ENCODE measurements at places on chromosomes 7 and 10. TPM values are rescaled to one million over a fixed set of nuclear protein-coding genes. Genes with fewer than 3 reads are reported as not detected.

HOXA13 gene
- not detected for total RNA-seq

AKR1C4 gene
- not detected for total RNA-seq

HABP2 gene
- total RNA-seq = not detected

GPC2 gene
- 7.0 TPM for total RNA-seq

EIF3A gene
- 203 TPM for total RNA-seq

LGI1 gene
- total RNA-seq = not detected

ANKRD30A gene
- not detected for total RNA-seq

ZP3 gene
- 2.2 TPM for total RNA-seq

KIF11 gene
- 3.0 TPM for total RNA-seq

COPG2 gene
- total RNA-seq = 6.1 TPM

CLDN15 gene
- total RNA-seq = 22.7 TPM

RABGEF1 gene
- total RNA-seq = 30.4 TPM

NUDT1 gene
- total RNA-seq = 17.5 TPM

DNA sequence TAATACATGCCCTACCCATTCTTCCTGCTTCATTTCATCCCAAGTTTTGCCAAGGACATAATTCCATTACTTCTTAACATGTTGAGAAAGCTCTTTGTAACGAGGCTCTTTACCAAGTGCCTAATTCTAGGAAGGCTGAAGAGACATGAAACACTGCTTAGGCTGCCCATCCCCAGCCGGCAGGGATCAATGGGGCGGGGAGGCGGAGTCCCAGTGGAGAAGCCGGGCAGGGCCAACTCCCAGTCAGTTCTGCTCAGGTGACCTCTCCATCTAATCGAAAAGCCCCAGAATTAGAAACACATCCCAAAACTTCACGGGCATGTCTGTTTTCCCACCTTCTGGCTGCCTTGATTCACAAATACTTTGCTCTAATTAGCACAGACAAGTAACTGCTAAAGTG lies 89.5 kb upstream of the LYZL1 start:
- no peak overlapping the region for H3K27ac ChIP-seq
- no peak for DNase-seq
- no peak overlapping the region for H3K4me3 ChIP-seq
- H3K27me3 ChIP-seq = no peaks in the 10 kb centered on the region
- no peaks in the 10 kb centered on the region for H3K36me3 ChIP-seq
- H3K4me1 ChIP-seq = no peaks in the 10 kb centered on the region

- H3K36me3 ChIP-seq = no peaks in the 10 kb centered on the region
- no peak overlapping the region for H3K4me3 ChIP-seq
- no peaks in the 10 kb centered on the region for H3K27me3 ChIP-seq
- H3K27ac ChIP-seq = no peak overlapping the region
Observed at GRCh38 chr7:3068530-3068929, 24.9 kb upstream of the CARD11 start.

GRCh38 chr10:118139321-118139720 lies 92.6 kb upstream of the RAB11FIP2 start:
- peaks cover 4% of the 10 kb centered on the region for H3K27me3 ChIP-seq
- no peak for DNase-seq
- no peak overlapping the region for H3K4me3 ChIP-seq
- no peak overlapping the region for H3K27ac ChIP-seq

DNA sequence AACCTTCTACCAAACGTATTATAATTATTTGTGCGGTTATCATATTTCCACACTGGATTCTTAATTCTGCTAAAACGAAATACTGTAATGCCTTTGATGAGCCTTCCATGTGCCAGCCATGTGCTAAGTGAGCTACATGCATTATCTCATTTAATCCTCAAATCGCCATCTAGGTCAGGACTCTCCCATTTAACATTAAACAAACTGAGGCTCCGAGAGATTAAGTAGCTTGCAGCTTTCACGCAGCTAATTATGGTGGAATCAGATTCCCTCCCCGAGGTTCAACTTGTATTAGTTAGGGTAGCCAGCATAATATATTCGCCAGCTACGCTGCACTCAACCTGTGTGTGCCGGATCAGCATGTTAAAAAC lies 798 bp upstream of the TSPAN33 start:
- peaks cover 14% of the 10 kb centered on the region for H3K4me1 ChIP-seq
- peaks cover 20% of the 10 kb centered on the region for H3K27me3 ChIP-seq
- H3K4me3 ChIP-seq = peak overlapping the region; percentile 80

- H3K4me1 ChIP-seq = no peaks in the 10 kb centered on the region
- no peak overlapping the region for H3K4me3 ChIP-seq
- H3K27ac ChIP-seq = no peak overlapping the region
- H3K27me3 ChIP-seq = no peaks in the 10 kb centered on the region
Observed at GRCh38 chr10:127943336-127943910, 36.5 kb downstream of the PTPRE start.

DNA sequence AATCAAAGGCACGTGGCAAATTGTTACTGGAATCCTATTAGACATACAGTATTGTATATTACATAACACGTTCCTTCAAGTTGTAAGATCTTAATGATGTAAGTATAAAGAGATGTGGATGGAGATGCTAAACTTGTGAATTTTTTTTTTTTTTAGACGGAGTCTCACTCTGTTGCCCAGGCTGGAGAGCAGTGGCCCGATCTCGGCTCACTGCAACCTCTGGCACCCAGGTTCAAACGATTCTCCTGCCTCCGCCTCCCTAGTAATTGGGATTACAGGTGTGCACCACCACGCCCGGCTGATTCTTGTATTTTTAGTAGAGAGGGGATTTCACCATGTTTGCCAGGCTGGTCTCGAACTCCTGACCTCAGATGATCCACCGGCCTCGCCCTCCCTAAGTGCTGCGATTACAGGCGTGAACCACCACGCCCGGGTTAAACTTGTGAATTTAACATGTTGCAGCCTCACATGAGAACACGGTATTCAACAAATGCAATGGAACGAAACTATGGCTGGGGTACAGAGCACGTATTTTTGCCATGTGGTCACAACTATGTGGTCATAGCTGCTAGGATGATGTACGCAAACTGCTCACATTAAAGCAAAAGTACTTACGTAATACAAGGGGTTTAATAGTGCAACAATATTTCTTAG lies 818 bp upstream of the SUPV3L1 start:
- peaks cover 26% of the 10 kb centered on the region for H3K4me1 ChIP-seq
- DNase-seq = no peak
- H3K27me3 ChIP-seq = no peaks in the 10 kb centered on the region
- peak overlapping the region; percentile 95 for H3K27ac ChIP-seq
- H3K4me3 ChIP-seq = peak overlapping the region; percentile 97

GRCh38 chr10:62584731-62585130 lies 210.6 kb downstream of the ZNF365 start:
- no peaks in the 10 kb centered on the region for H3K4me1 ChIP-seq
- peaks cover 3% of the 10 kb centered on the region for H3K27me3 ChIP-seq
- H3K27ac ChIP-seq = no peak overlapping the region
- no peaks in the 10 kb centered on the region for H3K36me3 ChIP-seq
- no peak for DNase-seq
- no peak overlapping the region for H3K4me3 ChIP-seq

DNA sequence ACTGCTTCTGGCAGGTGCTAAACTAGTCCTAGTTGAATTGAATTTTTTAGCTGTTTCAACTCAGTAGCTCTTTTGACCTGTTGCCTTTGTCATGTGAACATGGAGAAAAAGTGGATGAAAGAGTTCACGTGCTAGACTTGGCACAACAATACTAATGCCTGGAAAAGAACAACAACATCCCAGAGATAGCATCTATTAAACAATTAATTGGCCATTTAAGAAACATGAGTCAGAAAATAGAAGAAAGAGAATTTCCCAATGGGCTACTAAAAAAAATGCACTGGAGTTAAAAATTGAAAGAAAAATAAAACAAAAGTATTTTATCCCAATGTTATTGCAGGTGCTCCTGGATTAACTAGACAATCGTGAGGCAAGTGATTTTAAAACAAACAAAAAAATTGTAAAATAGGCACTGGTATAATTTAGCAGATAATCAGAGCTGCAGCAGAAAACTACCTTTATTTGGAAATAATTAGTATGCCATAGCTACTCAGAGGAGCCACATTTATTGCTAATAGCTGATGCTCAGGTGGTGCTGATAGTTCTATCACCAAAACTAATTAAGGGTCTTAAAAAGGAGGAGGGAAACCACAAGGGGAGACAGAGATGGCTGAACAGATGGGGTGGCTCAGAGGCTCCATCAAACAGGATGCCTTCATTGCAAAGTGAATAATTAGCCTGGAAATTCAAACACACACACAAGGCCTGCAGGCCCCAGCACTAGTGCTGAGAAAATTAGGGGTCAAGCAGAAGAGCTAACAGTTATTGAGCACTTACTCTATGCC lies 17.6 kb downstream of the CCDC71L start:
- H3K4me3 ChIP-seq = no peak overlapping the region
- H3K27me3 ChIP-seq = no peaks in the 10 kb centered on the region
- no peak overlapping the region for H3K27ac ChIP-seq
- no peaks in the 10 kb centered on the region for H3K4me1 ChIP-seq
- no peaks in the 10 kb centered on the region for H3K36me3 ChIP-seq

DNA sequence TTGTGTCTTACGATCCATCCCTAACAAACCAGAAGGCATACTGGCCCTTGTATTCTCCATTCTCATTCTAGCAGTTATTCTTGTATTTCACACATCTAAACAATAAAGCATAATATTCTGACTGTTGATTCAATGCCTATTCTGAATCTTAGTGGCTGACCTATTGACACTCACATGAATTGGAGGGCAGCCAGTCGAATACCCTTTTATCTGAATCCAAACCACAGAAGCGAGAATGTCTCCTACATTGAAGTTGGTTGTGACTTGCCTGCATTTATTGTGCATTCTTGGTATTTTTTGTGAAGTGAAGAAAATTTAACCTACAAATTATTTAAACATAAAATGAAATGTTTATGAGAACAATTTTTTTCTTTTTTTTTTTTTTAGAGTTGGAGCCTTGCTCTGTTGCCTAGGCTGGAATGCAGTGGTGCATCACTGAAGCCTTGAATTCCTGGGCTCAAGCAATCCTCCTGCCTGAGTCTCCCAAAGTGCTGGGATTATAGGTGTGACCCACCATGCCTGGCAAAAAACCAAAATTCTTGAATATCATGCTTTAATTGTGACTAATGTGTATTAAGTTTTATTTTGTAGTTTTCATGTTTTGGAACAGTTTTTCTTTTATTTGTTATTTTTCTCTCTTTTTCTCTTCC lies 22.7 kb downstream of the EXOC4 start:
- peaks cover 28% of the 10 kb centered on the region for H3K36me3 ChIP-seq
- no peaks in the 10 kb centered on the region for H3K27me3 ChIP-seq
- no peak overlapping the region for H3K27ac ChIP-seq

GRCh38 chr7:54392935-54393334 lies 149.2 kb upstream of the VSTM2A start:
- H3K36me3 ChIP-seq = no peaks in the 10 kb centered on the region
- no peak for DNase-seq
- no peak overlapping the region for H3K27ac ChIP-seq
- no peaks in the 10 kb centered on the region for H3K4me1 ChIP-seq
- no peak overlapping the region for H3K4me3 ChIP-seq
- H3K27me3 ChIP-seq = no peaks in the 10 kb centered on the region

DNA sequence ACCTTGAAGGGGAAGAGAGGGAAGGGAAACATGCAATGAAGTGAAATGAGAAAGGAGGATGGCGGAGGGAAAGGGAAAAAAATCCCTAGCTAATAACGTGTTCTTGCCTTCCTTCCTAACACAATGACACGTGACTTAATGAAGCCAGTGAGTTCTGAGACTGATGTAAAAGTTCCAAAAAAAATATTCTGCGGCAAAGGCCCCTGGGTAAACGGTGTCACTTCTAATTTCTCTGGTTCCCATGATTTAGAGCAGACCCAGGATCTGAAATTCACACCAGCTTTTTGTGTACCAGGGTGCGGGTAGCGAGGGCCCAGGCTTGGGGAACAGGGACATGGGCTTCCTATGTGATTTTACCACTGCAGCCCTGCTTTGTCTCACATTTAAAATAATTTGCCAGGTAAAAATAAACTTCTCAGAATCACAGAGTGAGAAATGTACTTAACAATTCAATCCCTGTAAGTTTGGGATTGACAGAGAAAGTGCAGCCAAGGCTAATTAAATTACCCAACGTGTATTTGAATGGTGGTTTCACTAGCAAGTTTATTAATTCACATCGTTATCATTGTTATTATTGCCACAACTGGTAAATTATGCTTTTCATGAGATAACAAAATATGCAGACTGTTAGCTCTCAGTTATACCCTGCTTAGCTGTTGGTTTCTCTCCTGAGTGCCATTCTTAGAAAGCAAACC lies 182.4 kb downstream of the SEM1 start:
- H3K4me1 ChIP-seq = no peaks in the 10 kb centered on the region
- H3K4me3 ChIP-seq = no peak overlapping the region
- DNase-seq = no peak
- no peak overlapping the region for H3K27ac ChIP-seq
- peaks cover 3% of the 10 kb centered on the region for H3K27me3 ChIP-seq

DNA sequence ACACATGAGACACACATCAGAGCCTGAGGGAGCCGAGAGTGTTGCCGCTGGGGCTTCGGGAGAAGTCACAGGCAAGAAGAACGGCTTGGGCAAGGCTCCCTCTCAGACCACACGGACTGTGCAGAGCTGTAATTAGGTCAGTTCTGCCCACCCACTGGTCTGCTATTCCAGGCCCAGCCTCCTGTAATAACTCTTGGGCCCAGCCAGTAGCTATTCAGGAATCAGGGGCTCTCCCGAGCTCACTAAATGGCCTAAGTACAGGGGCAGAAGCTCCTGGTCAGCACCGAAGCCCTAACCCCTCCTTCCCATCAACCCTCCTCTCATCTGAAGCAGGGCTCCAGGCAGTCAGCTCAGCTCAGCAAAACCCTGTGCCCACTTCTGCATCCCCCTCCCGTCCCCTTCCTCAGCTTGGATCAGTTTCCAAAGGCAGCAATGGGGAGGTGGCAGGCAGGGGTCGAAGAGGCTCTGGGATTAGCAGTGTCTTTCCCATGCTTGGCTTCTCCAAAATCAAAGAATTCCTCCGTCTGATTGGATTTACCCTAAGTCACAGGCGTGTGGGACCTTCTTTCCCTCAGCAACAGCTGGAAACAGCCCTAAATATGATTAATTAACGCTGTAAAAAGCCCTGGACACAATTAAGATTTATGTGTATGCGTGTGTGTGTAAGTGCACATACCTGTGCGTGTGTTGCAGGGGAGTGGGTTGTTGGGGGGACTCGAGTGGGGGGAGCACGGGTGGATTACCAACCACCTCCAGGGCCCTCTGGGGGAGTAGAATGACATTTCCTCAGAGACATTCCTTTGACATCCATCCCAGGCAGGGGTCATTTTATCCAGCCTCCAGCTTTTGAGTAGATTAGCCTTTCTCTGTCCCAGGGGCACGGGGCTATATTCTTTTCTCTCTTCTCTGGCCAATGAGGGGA lies 48.4 kb upstream of the BTRC start:
- H3K27me3 ChIP-seq = peaks cover 9% of the 10 kb centered on the region
- no peak overlapping the region for H3K27ac ChIP-seq
- DNase-seq = no peak
- no peaks in the 10 kb centered on the region for H3K4me1 ChIP-seq
- H3K36me3 ChIP-seq = no peaks in the 10 kb centered on the region

DNA sequence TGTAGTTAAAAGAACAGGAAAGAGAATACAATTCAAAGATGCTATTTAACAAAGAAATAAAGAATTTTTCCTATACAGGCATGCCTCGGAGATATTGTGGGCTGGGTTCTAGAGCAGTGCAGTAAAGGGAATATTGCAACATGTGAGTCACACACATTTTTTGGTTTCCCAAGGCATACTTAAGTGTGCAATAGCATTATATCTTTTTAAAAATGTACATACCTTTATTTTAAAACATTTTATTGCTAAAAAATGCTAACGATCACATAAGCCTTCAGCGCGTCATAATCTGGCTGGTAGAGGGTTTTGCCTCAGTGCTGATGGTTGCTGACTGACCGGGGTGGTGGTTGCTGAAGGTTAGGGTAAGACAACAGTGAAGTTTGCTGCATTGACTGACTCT lies 54.4 kb downstream of the ESYT2 start:
- H3K4me3 ChIP-seq = no peak overlapping the region
- DNase-seq = no peak
- peaks cover 34% of the 10 kb centered on the region for H3K36me3 ChIP-seq

Data from CD4-positive, CD25-positive, alpha-beta regulatory T cell (primary cell).